Sigmoid colon (tissue), 7 donors: ENCODE measurements at places on chromosomes 1 and 21. TPM values are rescaled to one million over a fixed set of nuclear protein-coding genes. Genes with fewer than 3 reads are reported as not detected.

Gene SPATA45
- total RNA-seq: not detected

Gene NKAIN1
- 0.33 TPM for total RNA-seq

Gene FUCA1
- 21.9 TPM for total RNA-seq

Gene MEAF6
- total RNA-seq: 78.3 TPM

Gene OR2T2
- total RNA-seq: not detected

Gene GBP5
- 1.4 TPM for total RNA-seq

Gene FOXD2
- not detected for total RNA-seq

Gene GJA8
- total RNA-seq: not detected

DNA sequence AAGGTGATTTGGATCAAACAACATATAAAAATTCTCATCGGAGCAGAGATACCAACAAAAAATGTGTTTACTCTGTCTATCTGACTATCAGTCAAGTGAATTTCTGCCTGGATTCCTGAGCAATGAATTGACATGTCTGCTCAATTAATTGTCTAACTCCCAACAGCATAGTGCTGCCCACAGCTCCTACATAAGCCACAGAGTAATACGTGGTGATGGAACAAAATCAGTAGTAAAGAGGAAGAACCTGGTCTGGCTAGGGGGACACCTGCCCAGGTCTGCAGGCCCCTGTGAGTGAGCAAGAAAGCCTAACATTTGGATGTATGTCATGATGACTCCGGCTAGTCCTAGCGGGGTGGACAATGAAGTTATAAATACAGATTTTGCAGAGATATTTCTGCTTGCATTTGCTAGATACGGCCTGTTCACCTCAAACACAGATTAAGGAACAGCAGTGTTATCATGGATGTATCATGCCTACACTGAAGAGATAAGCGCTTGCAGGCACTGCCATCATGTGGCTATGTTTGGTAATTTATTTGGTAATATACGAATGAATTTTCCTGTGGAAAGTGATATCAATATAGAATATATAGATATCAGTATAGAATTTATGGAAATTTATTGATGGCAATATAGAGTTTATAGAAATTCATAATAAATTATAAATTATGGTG lies 69.6 kb upstream of the LRRC8B start:
- no peak overlapping the region for H3K4me3 ChIP-seq
- no peaks in the 10 kb centered on the region for H3K27me3 ChIP-seq
- no peaks in the 10 kb centered on the region for H3K4me1 ChIP-seq
- no peak for DNase-seq
- no peak overlapping the region for H3K27ac ChIP-seq

- peaks cover 67% of the 10 kb centered on the region for H3K4me1 ChIP-seq
- no peaks in the 10 kb centered on the region for H3K36me3 ChIP-seq
- H3K27ac ChIP-seq: peak overlapping the region; percentile 98
- H3K4me3 ChIP-seq: peak overlapping the region; percentile 76
- DNase-seq: no peak
Observed at GRCh38 chr1:40980453-40981121, 1.1 kb downstream of the CTPS1 start.

DNA sequence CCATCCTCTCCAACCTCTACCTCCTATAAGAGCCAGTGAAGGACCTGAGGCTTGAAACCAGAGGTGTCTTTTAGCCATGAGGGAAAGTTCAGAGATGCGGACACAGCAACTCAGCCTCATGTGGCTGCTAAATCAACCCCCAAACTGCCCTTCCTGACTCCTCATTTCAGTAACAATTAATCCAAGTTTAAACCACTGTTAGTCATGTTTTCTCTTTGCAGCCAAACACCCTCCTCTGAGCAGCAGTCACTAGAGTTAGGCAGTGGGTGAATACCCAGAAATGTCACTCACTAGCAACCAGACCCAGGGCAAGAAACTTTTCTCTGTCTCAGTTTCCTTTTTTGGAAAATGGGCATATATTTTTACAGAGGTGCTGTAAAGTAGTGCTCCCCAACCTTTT lies 71.2 kb downstream of the KCNJ15 start:
- H3K27ac ChIP-seq: no peak overlapping the region
- H3K4me1 ChIP-seq: no peaks in the 10 kb centered on the region
- DNase-seq: no peak
- H3K36me3 ChIP-seq: no peaks in the 10 kb centered on the region
- no peak overlapping the region for H3K4me3 ChIP-seq
- peaks cover 3% of the 10 kb centered on the region for H3K27me3 ChIP-seq

DNA sequence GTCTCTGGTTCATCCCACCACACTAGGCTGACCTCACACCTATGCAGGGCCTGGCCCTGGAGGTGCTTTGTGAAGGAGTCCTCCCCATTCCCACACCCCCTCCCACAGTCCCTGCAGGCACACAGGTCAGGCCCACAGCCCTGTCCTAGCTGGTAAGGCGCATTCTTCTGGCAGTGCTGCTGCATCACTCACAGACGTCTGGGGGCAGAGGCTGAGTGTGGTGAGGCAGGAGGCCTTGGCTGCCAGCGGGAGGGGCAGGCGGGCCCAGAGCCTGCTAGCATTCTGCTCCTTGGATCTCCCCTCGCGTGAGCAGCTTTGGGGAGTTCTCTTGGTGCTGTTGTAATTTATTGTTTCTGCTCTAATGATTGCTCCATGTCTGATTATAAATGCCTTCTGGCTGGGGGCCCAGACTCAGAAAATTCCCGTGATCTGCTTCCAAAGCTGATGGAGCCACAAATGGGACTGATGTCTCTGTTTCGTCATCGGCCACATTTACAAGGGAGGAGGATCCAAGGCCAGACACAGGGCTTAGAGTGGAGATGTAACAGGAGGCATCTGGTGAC lies 62.9 kb downstream of the TRABD2B start:
- no peaks in the 10 kb centered on the region for H3K36me3 ChIP-seq
- H3K4me3 ChIP-seq: no peak overlapping the region
- peak; percentile 89 for DNase-seq
- H3K27me3 ChIP-seq: no peaks in the 10 kb centered on the region
- no peaks in the 10 kb centered on the region for H3K4me1 ChIP-seq

- H3K4me3 ChIP-seq: no peak overlapping the region
- peaks cover 7% of the 10 kb centered on the region for H3K27me3 ChIP-seq
- no peaks in the 10 kb centered on the region for H3K36me3 ChIP-seq
- H3K4me1 ChIP-seq: no peaks in the 10 kb centered on the region
- H3K27ac ChIP-seq: no peak overlapping the region
- no peak for DNase-seq
Observed at GRCh38 chr1:20578062-20578461, 10.8 kb upstream of the CDA start.

GRCh38 chr1:229258031-229258756 lies 12.7 kb upstream of the RAB4A start:
- no peak overlapping the region for H3K27ac ChIP-seq
- no peaks in the 10 kb centered on the region for H3K27me3 ChIP-seq
- H3K4me3 ChIP-seq: no peak overlapping the region
- peak; percentile 77 for DNase-seq
- H3K4me1 ChIP-seq: no peaks in the 10 kb centered on the region

DNA sequence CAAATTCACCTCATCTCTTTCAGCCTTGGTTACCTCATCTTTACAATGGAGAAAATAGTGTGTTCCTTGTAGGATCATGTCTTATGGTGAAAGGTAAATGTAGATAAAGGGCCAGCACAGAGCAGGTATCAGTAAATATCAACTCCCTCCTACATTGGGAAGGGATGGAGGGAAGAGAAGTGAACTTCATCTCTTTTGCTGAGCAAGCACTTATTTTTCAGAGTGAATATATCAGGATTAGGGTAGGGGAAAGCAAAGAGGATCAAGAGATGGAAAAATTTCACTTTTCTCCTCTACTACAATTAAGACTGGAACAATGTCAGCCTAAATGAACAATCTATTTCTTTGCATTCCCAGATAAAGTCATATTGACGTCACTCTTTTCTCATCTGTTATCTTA lies 193.8 kb upstream of the JUN start:
- no peaks in the 10 kb centered on the region for H3K36me3 ChIP-seq
- no peaks in the 10 kb centered on the region for H3K27me3 ChIP-seq
- no peak overlapping the region for H3K27ac ChIP-seq
- no peak overlapping the region for H3K4me3 ChIP-seq

DNA sequence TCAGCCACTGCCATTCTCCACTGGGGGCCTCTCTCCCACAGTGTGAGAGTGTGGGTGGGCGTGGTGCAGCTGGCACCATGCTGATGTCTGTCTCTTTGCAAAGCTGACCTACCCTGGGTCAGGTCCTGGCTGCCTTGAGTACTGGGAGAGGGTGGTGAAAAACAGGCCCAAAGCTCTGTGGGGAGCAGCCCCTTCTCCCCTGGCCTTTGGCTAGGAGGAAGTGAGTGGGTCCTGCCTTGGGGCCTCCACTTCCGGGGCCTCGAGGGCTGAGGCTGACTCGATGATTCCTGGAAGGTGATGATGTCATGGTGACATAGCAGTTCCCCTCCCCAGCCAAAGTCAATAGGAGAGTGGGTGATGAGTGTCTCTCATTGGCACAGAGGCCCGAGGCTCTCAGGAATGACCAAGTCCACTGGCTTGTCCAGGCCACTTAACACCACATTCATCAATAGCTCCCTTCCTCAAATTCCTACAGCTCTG lies 53.0 kb downstream of the IER5 start:
- H3K36me3 ChIP-seq: no peaks in the 10 kb centered on the region
- H3K27me3 ChIP-seq: no peaks in the 10 kb centered on the region
- no peak overlapping the region for H3K4me3 ChIP-seq
- peak; percentile 67 for DNase-seq
- H3K27ac ChIP-seq: peak overlapping the region; percentile 56
- peaks cover 15% of the 10 kb centered on the region for H3K4me1 ChIP-seq

DNA sequence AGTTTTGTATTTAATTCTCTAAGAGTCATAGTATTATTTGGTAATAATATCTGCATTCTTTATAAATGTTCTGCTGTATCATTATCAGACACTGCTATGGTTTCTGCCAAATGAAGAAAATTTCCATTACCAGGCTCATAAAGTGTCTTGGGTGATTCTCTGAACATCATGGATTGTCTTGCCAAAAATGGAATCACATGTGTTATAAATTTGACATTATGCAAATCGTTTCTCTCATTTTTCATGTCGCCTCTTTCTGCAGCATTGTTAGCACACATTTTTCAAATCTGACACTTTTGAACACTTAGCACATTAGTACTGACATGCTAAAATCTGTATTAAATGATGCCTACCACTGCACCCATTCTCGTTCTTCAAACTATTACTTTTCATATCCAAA lies 74.2 kb upstream of the NEK7 start:
- no peaks in the 10 kb centered on the region for H3K4me1 ChIP-seq
- H3K4me3 ChIP-seq: no peak overlapping the region
- H3K27ac ChIP-seq: no peak overlapping the region
- no peaks in the 10 kb centered on the region for H3K36me3 ChIP-seq
- no peaks in the 10 kb centered on the region for H3K27me3 ChIP-seq

GRCh38 chr1:247266053-247266452 lies 10.2 kb downstream of the VN1R5 start:
- DNase-seq: no peak
- H3K4me3 ChIP-seq: no peak overlapping the region
- no peaks in the 10 kb centered on the region for H3K36me3 ChIP-seq
- no peak overlapping the region for H3K27ac ChIP-seq
- H3K27me3 ChIP-seq: no peaks in the 10 kb centered on the region

GRCh38 chr1:31583082-31583994 lies 7.0 kb downstream of the TINAGL1 start:
- H3K4me3 ChIP-seq: no peak overlapping the region
- no peaks in the 10 kb centered on the region for H3K27me3 ChIP-seq
- H3K36me3 ChIP-seq: no peaks in the 10 kb centered on the region
- H3K4me1 ChIP-seq: peaks cover 95% of the 10 kb centered on the region

DNA sequence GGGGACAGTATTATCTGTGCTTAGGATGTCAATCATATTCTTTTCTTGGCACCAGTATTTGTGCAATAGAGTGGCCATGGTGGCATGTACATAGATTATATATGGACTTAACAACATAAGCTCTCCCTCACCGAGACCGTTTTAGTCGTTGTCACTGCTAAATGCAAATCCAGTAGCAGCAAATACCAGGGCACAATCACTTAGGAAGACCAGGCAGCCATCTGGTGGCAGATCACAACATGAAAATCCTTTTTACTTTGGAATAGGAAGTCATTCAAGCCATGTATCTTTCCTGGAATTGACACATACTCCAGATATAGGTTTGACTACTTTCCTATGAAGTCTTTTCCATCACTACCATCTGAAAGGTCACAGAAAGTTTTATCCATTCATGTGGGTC lies 53.2 kb upstream of the C1orf87 start:
- no peak overlapping the region for H3K27ac ChIP-seq
- no peak overlapping the region for H3K4me3 ChIP-seq
- no peaks in the 10 kb centered on the region for H3K4me1 ChIP-seq
- no peak for DNase-seq

DNA sequence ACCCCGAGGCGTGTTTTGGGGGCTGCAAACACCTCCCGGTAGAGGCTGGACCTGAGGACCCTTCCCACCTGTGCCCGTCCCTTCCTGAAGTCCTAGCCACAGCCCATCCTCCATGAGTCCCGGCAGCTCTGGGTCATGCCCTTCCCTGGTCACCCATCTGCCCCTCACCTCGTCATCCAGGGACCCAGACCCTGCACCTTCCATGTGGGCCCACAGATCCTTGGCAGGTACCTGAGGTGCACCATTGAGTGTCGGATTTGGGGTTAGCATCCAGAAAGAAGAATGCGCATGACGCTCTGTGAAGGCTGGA lies 6.8 kb downstream of the RNF187 start:
- peaks cover 27% of the 10 kb centered on the region for H3K36me3 ChIP-seq
- no peaks in the 10 kb centered on the region for H3K27me3 ChIP-seq

- no peak overlapping the region for H3K4me3 ChIP-seq
- H3K27me3 ChIP-seq: no peaks in the 10 kb centered on the region
- H3K27ac ChIP-seq: no peak overlapping the region
- DNase-seq: no peak
Observed at GRCh38 chr1:42524330-42524729, 61.2 kb downstream of the CCDC30 start.

- H3K36me3 ChIP-seq: no peaks in the 10 kb centered on the region
- H3K27ac ChIP-seq: no peak overlapping the region
- DNase-seq: no peak
- H3K27me3 ChIP-seq: peaks cover 3% of the 10 kb centered on the region
- no peak overlapping the region for H3K4me3 ChIP-seq
- H3K4me1 ChIP-seq: no peaks in the 10 kb centered on the region
Observed at GRCh38 chr1:110094931-110095654, 17.1 kb upstream of the UBL4B start.

DNA sequence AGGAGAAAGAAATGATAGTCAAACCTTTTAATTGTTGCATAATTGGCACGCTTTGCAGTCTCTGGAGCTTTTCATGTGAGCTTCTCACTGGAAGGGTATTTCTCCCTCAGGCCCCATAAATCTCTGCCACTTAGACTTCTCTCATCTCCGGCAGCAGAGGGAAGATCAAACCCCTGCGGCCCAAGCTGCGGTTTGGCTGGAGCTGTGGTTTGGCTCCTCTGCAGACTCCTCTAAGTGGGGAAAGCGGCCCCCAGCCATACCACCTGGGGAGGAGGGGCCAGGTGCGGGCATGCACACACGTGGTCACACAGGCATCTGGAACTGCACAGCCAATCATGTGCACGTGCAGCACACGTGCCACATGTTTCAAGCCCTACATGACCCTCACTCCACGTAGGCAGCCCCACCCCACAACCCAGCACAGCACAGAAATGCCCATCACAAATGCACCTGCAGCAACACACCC lies 58.3 kb downstream of the UBE2T start:
- H3K27ac ChIP-seq: no peak overlapping the region
- H3K36me3 ChIP-seq: no peaks in the 10 kb centered on the region
- no peak for DNase-seq
- no peak overlapping the region for H3K4me3 ChIP-seq
- H3K27me3 ChIP-seq: no peaks in the 10 kb centered on the region
- H3K4me1 ChIP-seq: peaks cover 5% of the 10 kb centered on the region

GRCh38 chr1:183089025-183089639 lies 65.9 kb downstream of the LAMC1 start:
- peaks cover 81% of the 10 kb centered on the region for H3K4me1 ChIP-seq
- peak overlapping the region; percentile 77 for H3K27ac ChIP-seq
